ENCODE measurements at places on chromosomes 11 and 22.

DNA sequence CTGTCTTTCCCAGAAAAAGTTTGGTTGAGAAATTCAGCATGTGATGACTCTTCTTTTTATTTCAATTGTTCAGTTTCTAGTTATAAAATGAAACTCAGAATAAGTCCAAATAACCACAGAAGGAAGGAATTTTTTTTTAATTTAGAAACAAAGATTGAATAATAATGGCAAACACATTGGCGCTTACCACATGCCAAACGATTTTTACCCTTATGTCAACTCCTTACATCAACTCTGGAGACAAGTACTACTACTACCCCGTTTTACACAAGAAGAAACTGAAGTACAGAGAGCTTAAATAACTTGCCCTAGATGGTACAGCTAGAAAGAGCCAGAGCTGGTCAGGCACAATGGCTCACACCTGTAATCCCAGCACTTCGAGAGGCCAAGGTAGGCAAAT is 52.4 kb downstream of the AHNAK start:
- no peak for DNase-seq

DNA sequence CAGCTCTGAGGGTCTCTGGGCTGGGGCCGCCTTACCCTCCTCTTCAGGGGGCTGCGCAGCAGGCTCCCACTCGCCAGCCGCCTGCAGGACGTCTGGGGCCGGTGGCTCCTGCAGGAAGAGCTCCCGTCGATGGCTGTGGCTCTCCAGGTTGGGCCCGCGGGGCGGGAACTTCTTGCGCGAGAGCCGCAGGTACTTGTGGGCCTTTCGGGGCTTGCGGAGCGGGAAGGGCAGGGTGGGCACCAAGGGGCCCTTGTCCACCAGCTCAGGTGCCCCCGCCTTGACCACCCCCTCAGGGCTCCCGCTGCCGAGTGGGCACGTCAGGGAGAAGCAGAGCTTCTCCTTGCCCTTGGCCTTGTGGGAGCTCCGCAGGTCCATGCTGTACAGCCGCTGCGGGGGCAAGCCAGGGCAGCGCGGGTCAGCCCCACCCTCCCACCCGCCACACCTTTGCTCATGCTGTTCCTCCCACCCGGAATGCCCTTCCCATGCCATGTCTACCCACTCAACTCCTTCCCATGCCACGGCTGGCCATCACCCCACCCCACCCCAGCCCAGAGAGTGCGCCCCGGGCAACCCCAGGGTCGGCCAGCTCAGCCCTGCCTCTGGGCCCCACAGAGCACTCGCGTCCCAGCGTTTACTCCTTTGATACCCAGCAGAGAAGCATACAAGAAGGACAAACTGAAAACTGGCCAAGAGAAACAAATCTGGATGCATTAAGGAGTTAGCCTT is 18.0 kb downstream of the CBX7 start:
- DNase-seq = no peak

GRCh38 chr11:60193687-60194433 is 11.0 kb upstream of the MS4A6A start:
- no peak for DNase-seq

DNA sequence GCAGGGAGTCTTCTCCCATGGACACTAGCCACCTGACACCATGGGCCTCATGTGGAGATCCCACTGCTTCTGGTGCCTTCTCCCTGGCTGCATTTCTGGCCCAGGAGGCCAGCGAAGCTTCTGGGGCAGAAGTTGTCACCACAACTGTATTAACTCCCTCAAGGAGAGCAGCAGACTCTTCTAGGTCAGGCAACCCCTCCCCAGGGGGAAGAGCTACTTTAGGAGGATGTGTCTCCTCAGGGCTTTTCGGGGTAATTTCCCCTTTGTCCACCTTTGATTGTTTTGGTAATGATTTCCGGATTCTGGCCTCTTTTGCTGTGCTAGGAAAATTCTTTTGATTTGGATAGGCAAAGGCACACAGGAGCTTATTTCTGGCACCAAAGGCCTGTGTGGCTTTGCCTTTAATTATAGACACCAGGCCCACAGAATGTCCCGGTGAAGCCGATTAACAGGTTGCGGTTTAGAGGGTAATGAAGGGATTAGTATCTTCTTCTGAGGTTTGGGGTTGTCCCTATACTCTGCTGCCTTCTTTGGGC is 8.9 kb upstream of the UCP2 start:
- DNase-seq = no peak

DNA sequence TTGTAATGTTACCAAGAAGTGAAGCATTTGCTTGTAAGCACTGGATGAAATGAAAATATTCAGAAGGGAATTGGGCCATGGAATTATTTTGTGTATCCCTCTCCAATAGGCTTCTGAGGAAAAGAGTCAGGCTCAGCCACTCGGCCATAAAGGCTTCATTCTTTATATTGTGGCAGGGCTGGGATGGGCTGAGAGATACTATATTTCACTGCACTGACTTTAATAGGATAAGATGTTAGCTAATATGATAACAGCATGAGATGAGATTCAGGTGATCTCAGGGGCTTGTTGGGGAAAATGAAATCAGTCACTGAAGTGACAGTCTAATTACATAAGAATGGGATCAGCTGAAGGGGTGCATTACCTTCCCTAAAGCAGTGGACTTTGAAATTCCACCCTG is 7.3 kb upstream of the TRIM44 start:
- DNase-seq = no peak

- DNase-seq = no peak
These were observed 755 bp downstream of the NRIP3 start for GRCh38 chr11:9002920-9003572.

DNA sequence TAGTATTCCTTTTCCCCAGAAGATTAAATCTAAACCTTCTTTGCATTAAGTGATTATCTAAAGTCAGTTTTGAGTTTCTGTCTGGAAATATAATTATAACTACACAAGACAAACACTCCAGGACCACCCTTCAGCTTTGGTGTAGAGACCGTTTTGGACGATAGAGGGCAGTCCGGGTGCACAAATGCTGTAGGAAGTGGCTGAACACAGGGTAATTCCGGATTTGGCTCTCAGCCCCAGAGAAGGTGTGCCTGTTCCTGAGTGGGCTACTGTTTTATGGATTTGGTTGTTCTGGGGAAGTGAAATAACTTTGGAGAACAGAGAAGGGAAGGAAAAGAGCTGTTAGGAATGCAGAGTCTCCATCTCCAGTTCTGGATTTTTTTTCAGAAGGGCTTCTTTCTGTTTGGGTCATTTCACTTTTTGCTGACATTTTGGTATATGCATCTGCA is 14.8 kb downstream of the EXT2 start:
- DNase-seq = peak; percentile 36

DNA sequence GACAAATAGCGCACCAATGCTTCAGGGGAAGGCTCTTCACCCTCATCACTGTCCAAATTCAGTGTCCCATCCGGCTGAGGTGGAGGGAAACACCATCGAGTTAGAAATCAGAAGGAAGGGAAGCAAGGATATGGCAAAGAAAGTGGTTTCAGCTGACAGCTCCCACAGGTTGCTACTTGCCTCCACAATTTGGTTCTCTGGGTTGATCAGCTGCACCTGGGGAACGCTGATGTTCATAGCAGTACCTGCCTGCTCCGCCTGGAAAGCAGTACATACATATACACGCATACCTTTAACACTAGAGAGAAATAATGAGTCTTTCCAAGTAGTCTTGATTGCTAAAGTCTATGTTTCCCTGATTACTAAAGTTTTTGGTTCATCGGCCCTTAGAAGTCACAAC is 37.8 kb upstream of the APOA1 start:
- DNase-seq = no peak

DNA sequence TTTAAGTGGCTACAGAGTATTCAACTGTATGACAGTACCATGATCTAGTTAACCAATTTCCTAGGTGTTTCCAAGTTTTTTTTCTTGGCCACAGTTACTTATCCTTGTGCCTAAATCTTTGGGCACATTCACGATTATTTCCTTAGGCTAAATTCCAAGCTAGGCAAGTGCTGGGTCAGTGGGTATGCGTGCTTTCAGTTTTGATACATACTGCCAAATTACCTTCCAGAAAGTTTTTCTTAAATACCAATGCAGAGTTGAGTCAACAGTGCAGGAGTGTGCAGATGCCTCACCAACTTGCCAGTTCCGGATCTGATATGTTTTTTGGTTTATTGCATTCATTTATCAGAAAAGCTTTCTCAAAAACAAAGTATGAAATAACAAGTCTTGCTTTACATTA is 67.9 kb upstream of the OR4B1 start:
- no peak for DNase-seq

DNA sequence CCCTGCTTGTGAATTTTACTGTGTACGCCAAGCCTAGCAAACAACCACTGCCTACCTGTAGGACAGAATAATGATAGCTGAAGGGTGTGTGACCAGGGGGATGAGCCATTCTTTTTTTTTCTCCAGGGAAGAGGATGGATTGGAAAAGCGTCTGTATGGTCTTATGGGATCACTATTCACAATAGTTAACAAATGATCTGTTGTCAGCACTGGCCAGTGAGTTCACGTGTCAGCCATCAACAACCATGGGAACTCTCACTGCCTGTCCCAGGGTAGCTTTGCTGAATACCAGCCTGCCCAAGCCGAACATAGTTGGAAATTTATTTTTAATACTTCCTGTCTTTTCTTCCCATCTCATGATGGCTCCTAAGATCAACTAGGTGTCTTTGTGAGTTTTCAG is 170.2 kb downstream of the ST3GAL4 start:
- DNase-seq = no peak

GRCh38 chr11:126277780-126278179 is 5.1 kb upstream of the TIRAP start:
- no peak for DNase-seq

DNA sequence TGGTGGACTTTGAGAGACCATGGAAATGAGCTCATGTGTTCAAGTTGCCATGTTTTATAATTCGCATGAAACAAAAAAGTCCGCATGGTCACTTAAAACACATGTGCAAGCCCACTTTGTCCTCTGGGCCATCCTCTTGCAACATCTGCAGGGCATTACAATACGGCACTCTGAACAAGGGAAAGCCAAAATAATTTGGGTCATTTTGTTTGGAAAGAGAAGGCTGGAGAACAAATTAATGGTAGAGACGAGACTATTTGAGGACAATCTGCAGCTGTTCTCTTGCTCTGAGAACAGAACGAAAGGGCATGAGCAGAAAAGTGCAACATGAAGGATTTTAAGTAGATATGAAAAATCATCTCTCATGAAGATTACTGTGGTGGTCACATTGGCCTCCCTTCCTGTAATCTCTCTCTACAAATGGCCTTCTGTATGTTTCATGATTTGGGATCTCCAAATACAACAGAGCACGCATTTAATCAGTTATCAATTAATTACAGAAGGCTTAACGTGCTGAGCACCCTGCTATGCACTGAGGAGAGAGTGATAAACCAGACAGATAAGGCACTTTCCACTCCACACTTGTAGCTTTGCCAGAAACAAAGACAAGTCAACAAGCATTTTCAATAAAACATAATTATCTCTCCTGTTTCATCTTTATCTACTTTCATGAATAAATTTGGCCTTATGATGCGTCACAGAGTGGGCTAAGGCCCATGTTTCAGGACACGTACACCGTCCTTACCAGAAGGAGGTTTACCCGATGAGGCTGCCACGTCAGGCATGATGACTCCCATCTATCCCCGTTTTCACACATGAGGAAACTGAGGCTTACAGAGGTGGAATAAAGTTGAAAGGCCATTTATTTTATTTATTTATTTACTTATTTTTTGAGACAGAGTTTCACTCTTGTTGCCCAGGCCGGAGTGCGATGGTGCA is 384.1 kb downstream of the LARGE1 start:
- no peak for DNase-seq

DNA sequence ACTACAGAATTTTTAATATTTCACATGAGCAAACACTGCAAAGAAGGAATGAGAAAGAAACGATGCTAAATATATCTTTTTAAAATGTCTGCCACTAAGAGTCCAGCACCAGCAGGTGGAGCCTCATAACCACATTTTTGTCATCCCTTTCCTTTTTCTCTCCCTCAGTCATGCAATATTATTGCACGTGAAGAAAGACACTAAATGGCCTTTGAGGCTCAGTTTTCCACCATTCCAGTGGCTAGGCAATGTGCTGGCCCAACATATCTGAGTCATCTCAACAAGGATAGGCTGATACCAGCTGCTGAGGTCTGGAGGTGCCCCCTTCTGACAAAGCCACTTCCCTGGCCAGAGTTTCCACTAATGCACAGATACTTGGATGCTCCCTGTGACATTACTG is 1.8 kb downstream of the ALKBH8 start:
- no peak for DNase-seq

GRCh38 chr22:38135133-38135706 is 24.7 kb upstream of the BAIAP2L2 start:
- no peak for DNase-seq

DNA sequence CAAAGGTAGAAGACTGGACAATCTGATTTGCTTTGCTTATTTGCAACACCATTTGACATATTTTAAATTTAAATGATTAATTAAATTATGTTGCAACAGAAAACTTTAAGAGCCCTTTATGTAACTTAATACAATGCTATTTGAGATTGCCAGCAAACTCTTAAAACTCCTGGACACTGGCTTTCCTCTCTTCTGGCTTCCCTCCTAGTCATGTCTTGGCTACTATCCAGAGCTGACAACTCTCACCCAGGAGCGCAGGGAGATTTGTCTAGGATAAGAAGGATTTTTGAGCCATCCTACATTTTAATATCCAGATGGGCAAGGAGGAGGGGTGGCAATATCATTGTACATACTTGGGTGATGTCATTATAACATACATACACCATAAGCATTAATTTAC is 134.3 kb downstream of the ELP4 start:
- DNase-seq = no peak

DNA sequence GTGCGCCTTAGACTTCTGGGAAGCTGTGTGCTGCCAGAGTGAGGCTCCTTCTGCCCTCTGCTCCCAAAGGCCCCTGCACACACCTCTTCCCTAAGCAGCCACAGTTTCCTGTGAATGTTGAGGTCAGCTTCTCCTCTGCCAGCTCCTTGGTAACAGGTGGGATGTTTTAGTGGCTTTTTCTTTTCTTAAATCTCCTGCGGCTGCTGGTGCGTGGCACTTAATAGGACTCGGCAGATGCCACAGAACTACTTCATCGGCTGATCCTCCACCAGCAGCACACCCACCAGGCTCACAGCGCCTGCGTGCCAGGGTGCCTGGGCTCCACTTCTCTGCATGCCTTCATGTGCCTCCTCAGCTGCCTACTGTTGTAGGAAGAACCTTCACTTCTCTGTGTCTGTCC is 87.8 kb downstream of the RCN1 start:
- DNase-seq = no peak

GRCh38 chr11:115008799-115009198 is 330.5 kb downstream of the NXPE2 start:
- DNase-seq = no peak

DNA sequence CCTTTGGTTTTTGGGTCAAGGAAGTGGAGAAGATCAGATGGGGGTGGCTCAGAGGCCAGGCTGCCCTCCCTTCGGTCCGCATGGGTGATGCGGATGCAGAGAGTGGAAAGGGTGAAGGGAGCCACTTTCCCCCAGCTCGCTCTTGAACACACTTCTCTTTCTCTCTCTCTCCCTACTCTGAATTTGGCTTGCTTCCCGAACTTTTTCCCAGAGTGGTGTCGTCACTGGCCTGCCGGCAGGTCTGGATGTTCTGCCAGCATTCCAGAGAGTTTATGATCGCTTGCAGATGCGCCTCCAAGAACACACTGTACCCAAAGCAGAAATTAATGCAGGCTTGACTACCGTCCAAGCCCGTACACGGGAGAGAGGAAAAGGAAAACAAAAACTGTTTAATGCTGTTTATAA is 103.2 kb downstream of the ZBTB16 start:
- peak; percentile 95 for DNase-seq
